T-helper 22 cell (primary cell): ENCODE measurements at places on chromosomes 12 and 14.

DNA sequence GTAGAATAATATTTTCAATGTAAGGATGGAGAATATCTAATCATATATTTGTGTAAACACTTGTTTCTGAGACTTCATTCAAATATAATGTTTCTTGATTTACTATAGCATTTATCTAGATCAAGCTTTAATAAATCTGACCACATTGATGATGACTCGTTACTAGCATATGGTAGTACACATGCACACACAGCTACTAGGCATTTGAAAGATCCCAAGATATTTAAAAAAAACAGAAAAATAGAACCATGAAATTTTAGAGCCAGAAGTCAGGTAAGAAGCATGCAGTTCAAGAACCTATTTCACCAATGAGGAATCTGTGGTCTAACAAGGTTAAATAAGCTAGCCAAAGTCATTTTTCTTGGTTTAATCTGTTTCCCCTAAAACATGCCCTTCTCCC is 32.0 kb downstream of the DCP1B start:
- no peak for DNase-seq

DNA sequence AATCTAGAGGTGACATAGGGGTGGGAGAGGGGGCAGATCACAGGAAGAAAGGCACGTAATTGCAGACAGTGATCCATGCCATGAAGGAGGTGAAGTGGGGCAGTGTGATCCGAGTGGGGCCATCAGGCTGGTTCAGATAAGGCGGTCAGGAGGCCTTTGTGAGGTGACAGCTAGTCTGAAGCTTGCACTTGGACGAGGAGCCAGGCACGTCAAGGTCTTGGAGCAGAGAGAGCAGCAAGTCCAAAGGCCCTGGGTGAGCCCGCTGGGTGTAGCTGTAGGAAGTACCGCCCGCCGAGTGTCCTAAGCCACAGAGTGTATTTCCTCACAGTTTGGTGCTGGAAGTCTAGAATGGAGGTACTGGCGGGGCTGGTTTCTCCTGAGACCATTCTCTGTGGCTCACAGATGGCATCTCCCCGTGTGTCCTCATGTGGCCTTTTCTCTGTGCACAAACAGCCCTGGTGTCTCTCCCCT is 23.6 kb downstream of the RHOF start:
- DNase-seq = no peak

DNA sequence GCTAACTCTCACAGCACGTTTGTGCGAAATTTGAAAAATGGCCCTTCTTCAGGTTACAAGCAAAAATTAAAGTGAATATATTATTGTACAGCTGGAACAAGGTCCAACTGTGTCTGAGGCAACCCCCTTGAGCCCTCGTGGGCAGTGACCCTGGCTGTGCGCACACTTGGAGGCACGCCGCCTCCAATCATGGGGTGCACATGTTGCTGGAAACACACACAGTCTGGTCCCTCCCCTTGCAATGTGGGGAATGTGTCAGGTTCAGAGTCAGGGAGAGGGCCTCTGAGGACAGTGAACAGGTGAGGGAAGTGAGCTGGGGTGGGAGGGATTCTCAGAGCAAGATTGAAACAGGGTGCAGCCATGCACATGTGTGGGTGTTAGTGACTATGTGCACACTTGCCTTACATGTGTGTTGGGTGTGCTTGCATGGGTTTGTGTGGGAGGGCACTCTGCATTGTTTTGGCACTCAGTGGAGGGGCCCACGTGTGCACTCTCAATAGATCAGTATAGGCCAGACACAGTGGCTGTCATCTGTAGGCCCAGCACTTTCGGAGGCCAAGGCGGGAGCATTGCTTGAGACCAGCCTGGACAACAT is 9.6 kb downstream of the TSPAN9 start:
- DNase-seq = no peak

GRCh38 chr14:100709289-100710284 is 17.1 kb upstream of the DLK1 start:
- no peak for DNase-seq

DNA sequence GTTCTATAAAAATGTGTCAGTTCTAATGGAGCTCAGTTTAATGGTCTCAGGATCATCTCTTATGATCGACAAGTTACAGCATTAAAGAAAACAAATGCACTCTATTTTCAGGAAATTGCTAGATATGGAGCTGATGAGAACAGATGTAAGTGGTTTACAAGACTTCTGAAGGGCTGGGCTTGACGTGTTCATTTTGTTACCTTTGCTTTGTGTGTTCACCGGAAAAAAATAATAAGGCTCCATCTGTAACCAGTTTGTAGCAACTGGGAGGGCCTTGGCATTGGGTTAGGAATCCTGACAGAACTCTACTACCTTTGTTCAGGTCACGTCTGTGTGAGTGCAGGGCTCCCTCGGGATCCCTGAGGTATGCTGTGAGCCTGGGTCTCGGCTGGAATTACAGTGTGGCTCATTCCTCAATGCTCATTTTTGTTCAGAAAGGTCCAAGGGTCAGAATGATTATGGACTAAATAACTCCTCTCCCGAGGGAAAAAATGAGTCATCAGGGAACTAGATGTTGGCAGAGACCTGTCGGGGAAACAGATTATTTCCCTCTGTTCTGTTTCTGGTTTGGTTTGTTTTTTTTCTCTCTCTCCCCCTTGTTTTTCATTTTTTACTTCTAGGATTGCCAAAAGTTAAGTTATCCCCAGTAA is 158.0 kb downstream of the SLC5A8 start:
- DNase-seq = no peak

- no peak for DNase-seq
Measured at GRCh38 chr14:102229739-102230092, 75.2 kb downstream of the MOK start.

- no peak for DNase-seq
Measured at GRCh38 chr12:96752211-96752610, 154.8 kb upstream of the NEDD1 start.
